ENCODE measurements at places on chromosomes 13 and 19. TPM values are rescaled to one million over a fixed set of nuclear protein-coding genes. Genes with fewer than 3 reads are reported as not detected.
A peak's percentile ranks its signal among the peaks of the same experiment; 100 is the strongest.

DNA sequence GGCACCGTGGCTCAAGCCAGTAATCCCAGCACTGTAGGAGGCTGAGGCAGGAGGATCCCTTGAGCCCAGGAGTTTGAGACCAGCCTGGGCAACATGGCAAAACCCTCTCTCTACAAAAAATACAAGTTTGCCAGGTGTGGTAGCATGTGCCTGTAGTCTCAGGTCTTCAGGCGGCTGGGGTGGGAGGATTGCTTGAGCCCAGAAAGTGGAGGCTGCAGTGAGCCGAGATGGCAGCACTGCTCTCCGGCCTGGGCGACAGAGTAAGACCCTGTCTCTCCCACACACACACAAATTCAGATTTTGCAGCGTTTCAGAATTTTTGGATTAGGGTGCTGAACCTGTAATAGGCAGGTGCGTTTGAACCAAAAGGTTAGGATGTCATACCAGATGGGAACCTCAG is 2.2 kb downstream of the RPS11 start:
- DNase-seq, result no peak

- no peak for DNase-seq
Observed at GRCh38 chr13:112764864-112765561, 75.2 kb downstream of the ATP11A start.

- no peak for DNase-seq
Observed at GRCh38 chr13:104289400-104289799, 1223.2 kb upstream of the SLC10A2 start.

GRCh38 chr19:45999653-46000121 is 4.4 kb downstream of the CCDC61 start:
- no peak for DNase-seq

GRCh38 chr19:29928831-29929230 is 13.2 kb upstream of the URI1 start:
- no peak for DNase-seq

GRCh38 chr13:32940601-32941000 is 75.6 kb upstream of the KL start:
- DNase-seq, result no peak

Gene ZNF784
- 3.0 TPM for total RNA-seq

Gene GSX1
- total RNA-seq, result not detected

GRCh38 chr19:3818466-3818865 is 32.3 kb upstream of the MATK start:
- no peak for DNase-seq

DNA sequence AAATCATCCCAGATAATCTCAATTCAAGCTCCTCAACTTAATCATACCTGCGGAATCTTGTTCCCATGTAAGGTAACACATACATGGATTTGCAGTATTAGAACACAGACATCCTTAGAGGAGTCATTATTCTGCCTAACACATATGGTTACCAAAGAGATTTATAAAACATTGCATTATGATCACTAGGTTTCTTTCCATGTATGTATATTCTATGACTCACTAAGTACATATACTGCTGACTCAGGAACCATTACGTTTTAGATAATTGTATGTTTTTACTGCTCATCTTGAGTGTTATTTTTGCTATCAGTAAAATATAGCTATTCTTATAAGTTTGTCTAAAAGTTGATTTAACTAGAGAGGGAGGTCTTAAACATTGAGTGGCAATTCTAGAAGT is 182.9 kb downstream of the SLITRK6 start:
- DNase-seq, result no peak

- no peak for DNase-seq
Observed at GRCh38 chr13:101996954-101997353, 404.9 kb downstream of the FGF14 start.

Gene KLK14
- 0.64 TPM for total RNA-seq

DNA sequence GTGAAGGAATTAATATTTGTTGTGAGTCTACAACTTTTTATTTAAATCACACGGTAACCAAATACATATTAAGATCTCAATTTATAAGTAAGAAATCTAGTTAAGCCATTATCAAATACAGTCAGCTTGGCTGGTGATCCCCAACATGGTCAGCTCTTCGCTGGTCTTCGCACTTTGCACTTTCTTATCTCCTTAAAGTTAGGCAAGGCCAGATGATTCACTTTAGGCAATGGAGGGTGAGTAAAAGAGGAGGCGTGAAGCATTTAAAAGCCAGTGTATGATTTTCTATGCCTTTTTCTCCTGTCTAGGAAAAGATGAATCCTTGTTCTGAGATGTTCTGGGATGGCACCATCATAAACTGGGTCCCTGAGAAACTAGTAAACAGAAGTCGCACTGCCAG is 793.7 kb upstream of the ARGLU1 start:
- no peak for DNase-seq

GRCh38 chr19:18261474-18261873 is 12.8 kb downstream of the IQCN start:
- no peak for DNase-seq

DNA sequence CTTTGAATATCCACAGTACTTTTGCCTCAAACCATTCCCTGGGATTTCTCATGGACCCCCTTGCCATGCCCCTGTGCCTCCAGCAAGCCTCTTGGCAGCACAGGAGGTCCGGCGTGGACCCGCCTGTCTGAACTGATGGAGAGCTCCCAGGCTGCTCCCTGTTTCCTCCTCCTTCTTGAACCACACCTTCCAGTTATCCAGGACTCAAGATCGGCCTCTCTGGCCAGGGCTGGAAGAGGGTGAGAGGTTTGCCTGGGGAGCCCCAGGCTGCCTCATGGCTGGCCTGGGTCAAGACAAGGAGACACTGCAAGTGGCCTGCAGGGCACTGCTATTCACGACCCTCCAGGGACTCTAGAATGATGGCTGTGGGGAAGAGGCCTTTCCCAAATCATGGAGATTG is 93.6 kb upstream of the WASF3 start:
- DNase-seq, result no peak

- no peak for DNase-seq
Observed at GRCh38 chr19:9362905-9363304, at the start of gene ZNF177. ZNF177 (plus strand) TSS chr19:9363013; CDS start chr19:9378312, 15,299 bp downstream.

DNA sequence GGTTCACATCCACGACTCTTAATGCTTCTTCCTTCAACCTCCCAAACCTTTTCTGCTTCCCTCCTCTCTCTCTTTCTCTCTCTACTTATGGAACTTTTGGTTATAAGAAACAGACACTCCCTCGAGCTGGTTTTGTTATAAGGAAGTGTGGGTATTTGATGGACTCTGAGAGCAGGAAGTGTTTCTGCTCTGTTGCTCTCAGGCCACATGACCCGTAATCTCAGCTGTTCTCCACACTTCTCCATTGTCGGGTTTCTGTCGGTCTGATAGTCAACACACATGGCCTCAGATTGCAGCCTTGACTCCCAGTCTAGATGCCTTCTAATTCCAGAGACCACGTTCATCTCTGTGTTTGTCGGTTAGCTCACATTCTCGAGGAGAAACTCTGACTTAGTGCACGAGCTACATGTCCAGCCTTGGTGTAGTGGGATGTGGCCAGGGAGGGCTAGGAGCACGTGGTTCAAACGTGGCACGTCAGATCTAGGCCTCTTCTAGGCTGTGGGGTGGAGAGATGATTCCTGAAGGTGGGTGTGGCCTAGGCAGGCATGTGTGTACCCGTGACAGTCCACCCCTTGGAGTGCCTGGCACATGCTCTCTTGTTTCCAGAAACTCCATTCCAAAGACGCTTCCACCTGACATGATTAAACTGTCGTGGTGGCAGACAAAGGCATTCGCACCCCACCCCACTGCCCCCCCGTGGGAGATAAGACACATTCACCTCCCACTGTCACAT is 26.3 kb downstream of the CNFN start:
- no peak for DNase-seq

DNA sequence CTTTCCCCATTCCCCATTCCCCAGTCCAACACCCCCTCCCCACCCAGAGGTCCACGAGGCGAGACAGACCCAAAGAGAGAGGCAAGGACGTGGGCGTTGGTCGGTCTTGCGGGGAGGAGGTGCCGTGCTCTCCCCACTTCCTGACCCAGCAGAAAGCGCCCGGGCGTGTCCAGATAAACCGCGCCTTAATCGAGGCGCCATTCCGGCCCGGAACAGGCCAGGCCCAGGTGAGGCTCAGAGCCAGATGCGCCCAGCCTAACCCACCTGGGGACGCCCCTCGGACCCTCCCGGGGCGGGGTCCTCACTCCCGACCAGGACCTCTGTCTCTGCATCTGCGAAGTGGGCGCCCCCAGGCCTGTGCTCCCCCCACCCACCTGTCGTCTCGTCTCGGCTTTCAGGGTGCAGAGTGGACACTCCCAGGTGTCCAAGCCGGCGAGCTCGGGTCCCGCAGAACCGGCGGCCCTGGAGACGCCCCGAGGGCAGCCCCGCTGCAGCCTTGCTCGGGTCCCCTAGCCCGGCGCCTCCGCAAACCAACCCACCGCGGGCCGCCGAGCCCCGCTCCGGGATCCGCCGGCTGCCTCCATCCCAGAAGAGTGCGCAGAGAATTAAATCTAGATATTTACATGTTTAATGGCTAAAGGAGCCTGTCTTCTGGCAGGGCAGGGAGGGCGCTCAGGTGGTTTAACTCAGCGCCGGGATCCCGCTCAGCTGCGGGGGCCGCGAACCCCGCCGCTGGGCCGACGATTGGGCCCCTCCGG is 5.0 kb upstream of the ONECUT3 start:
- DNase-seq, result no peak

- DNase-seq, result no peak
Observed at GRCh38 chr13:103510007-103510535, 443.9 kb upstream of the SLC10A2 start.

GRCh38 chr13:19817510-19818158 is 34.9 kb upstream of the PSPC1 start:
- no peak for DNase-seq

DNA sequence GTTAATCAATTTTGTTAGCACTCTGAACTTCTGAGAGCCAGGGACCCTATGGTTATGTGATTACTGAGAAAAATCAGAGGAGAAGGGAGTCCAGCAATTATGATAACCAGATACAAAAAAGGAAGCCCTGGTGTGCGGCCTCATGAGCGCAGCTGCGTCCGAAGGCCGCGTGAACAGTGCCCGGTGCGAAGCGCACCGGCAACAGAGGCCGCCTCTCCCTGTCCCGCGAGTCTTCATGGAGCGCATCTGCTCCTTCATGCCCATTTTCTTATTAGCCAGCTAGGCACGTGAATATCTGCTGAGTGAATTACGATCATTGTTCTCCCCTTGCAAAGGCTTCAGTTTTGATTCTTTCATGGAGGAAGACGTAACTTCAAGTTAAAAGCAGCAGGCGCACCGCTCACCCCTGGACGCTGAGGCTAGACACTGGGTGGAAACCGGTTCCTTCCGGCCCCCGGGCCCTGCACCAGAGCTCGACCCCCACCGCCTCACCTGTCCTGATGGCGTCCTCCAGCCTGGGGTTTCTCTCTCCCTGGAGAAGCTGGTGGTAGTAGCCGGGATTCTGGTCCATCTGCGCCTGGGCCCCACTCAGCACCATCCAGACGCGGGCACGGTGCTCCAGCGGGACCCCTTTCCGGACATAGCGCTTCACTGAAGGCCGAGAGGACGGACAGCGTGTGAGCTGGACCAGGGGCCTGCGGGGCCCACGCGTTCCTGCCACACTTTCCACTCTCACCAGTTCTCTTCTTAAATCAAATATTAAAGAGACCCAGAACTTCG is 8.9 kb downstream of the GRTP1 start:
- DNase-seq, result no peak

Gene HS6ST3
- total RNA-seq, result not detected

GRCh38 chr19:42538841-42539709 is 10.8 kb upstream of the CEACAM1 start:
- DNase-seq, result no peak

DNA sequence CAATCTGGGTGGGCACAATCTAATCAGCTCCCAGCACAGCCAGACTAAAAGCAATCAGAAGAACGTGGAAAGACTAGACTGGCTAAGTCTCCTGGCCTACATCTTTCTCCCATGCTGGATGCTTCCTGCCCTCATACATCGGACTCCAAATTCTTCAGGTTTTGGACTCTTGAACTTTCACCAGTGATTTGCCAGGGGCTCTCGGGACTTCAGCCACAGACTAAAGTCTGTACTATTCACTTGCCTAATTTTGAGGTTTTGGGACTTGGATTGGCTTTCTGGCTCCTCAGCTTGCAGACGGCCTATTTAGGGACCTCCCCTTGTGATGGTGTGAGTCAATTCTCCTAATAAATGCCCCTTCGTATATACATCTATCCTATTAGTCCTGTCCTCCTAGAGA is 66.6 kb upstream of the SOX21 start:
- DNase-seq, result no peak

- DNase-seq, result no peak
Observed at GRCh38 chr13:37501187-37501586, 97.4 kb downstream of the POSTN start.

DNA sequence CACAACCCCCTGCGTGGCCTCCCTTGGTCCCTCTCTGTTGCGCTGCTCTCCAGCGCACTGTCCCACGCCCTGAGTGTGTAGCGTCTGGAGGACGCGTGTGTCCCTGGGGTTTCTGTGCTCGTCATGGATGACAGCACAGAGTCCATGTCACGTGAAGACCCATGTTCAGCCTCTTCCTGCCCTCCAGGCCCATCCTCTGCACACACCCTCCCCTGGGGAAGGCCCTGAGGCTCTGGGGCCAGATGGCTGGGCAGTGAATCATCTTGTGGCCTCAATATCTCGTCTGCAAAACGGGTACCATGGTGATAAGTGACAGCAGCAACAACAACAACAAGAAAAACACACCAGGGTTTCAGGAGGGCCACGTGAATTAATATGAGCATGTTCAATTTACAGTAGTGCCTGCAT is 71.5 kb upstream of the ARHGEF7 start:
- DNase-seq, result no peak

GRCh38 chr13:101575581-101575980 is 123.1 kb downstream of the ITGBL1 start:
- no peak for DNase-seq

Gene KASH5
- not detected for total RNA-seq

- DNase-seq, result no peak
Observed at GRCh38 chr19:51698296-51698695, 5.2 kb downstream of the SPACA6 start.

DNA sequence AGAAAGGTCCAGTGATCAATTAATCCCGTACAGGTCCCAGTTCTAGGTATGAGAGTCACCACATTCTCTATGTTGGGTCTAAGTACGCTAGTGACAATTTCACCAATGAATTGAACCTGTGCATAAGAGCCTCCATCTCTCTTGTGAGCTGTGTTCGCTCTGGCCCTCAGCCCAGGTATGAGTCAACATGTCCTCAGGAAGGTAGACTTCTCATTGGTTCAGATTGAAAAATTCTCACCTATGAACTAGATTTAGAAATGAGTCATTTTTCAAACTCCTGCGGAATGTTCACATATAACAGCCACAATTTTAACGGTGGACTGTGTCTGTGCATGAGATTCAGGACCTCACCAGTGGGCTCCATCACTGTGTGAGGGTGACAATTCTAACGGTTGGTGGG is 12.7 kb upstream of the ZNF43 start:
- no peak for DNase-seq

Gene ZNF575
- total RNA-seq, result 1.4 TPM

GRCh38 chr19:17996826-17997316 is 11.1 kb upstream of the ARRDC2 start:
- DNase-seq, result peak; percentile 81

- DNase-seq, result no peak
Observed at GRCh38 chr13:70945506-70945905, 837.3 kb upstream of the KLHL1 start.

GRCh38 chr13:63855457-63856118 is 2439.9 kb upstream of the PCDH20 start:
- DNase-seq, result no peak

Gene NUCB1
- 117 TPM for total RNA-seq

GRCh38 chr19:32416749-32417456 is 11.3 kb downstream of the DPY19L3 start:
- DNase-seq, result no peak

Gene ZNF808
- total RNA-seq, result 19.1 TPM

Gene MARCHF2
- total RNA-seq, result 9.6 TPM

Gene HSH2D
- 35.2 TPM for total RNA-seq

GRCh38 chr19:18762125-18763023 is 28.7 kb downstream of the COMP start:
- no peak for DNase-seq

All from activated T-helper 1 cell treated with anti-CD3 and anti-CD28 coated beads, Interleukin-12 subunit alpha, Interleukin-12 subunit beta, Interleukin-2, Interleukin-4 antibody, amounts not matched to agents 30 ng/mL and 10 ng/mL and 1 ng/mL, durations not matched to agents 14 hours and 24 hours and 36 hours (primary cell).